ENCODE measurements at places on chromosomes 4 and X.

DNA sequence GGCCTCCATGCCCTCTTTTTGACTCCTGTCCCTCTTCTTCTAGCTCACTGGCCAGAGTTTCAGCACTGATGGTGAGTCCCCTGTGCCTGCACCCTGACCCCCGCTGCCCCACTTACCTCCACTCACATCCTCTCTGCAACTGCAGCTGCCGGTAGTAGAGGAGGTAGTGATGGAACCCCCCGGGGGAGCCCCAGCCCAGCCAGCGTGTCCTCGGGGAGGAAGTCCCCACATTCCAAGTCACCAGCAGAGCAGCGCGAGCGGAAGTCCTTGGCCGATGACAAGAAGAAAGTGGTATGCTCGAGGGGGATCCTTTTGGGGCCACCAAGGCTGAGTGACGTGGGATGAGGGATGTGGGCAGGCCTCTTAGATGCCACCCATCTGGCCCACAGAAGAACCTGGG is 5.8 kb downstream of the ARAF start:
- no peak for DNase-seq

DNA sequence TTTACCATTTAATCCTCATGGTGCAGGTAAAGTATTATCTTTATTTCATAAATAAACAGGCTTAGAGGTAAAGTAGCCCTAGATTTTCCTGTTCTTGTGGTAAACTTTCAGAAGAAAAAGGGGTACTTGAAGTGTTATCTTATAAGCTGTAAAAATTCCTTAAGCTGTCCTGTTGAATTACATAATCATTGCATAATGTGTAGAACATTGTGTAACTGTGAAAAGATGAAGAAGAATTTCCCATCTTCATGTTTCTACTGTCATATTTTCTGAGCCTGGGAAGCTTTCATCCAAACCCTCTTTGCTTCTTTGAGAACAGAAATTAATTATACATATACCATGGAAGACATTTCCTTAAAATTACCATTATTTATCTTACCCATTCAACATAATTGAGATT is 90.5 kb downstream of the ELOVL6 start:
- DNase-seq: no peak

DNA sequence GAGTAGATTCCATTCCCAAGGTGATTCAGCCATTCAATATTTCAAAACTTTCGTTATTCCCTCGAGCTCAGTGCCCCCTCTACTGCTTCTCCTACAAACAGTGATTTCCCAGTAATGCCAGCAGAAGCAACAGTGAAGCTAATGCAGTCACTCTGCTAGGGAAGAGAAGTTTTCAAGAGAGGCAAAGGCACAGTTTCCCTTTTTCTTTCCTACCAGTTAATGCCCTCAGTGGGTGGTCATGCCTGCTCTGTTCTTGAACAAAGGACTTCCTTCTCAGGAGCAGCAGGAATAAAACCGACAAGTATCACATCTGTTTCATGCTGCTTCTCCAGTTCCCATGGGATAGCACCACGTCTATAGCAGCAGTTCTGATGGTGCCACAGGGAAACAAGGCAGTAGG is 317.2 kb downstream of the TENM3 start:
- no peak for DNase-seq

- no peak for DNase-seq
These were observed 2.2 kb upstream of the NKX1-1 start for GRCh38 chr4:1408418-1408817.

DNA sequence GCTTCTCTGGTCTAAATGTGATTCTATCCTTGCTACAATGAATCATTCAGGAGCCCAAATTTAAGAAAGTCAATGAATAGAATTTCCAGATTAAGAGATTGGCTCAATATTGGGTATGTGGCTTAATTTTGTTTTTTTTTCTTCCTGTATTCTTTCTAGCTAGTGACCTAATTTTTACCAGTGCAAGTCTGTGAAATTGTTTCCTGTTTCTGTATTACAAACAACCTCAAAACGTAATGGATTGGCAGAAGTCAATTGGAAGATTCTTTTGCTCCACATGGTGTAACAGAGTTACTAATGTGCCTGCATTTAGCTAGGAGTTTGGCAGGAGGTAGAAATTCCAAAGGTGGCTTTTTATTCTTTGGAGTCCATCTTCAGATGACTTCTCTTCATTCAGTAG is 17.6 kb downstream of the DYNLT3 start:
- no peak for DNase-seq

DNA sequence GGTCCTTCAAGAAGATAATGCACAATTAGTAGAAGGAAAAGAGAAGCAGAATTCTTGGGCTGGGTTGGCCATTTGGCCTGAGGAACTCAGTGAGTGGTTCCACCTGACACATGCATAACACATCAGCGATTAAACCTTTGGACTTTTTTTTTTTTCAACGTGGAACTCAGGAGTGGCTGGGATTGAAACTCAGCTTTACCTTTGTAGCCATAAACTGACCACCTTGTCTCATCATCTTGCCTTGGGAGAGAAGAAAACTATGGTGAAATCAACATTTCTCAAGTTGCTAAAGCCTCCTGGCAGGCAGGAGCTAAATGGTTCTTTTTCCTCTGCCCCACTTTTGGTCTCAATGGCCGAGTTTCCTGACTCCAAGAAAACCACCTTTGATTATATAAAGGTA is 16.3 kb downstream of the PTTG2 start:
- DNase-seq: no peak

GRCh38 chrX:105744291-105744690 is 78.0 kb upstream of the NRK start:
- DNase-seq: no peak

GRCh38 chrX:155435744-155436112 is 22.7 kb downstream of the F8A3 start:
- no peak for DNase-seq

GRCh38 chrX:25012793-25013631 is 2.8 kb downstream of the ARX start:
- no peak for DNase-seq

DNA sequence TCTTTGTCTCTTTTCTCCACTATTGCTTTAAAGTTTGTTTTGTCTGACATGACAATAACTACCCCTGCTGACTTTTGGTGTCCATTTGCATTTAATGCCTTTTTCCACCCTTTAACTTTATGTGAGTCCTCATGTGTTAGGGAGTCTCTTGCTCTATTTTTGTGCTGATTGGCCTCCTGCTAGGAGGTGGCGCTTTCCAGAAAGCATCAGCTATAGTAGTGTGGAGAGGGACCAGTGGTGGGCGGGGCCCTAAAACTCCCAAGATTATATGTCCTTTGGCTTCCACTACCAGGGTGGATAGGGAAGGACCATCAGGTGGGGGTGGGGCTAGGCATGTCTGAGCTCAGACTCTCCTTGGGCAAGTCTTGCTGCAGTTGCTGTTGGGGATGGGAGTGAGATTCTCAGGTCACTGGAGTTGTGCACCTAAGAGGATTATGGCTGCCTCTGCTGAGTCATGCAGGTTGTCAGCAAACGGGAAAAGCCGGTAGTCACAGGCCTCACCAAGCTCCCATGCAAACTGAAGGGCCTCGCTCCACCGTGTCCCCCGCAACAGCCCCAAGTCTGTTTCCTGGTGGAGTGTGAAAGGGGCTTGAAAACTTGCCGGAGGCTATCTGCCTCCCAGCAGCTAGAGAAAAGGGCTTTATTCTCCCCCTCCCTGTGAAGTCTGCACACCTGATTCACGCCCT is 156.3 kb downstream of the CPEB2 start:
- no peak for DNase-seq

DNA sequence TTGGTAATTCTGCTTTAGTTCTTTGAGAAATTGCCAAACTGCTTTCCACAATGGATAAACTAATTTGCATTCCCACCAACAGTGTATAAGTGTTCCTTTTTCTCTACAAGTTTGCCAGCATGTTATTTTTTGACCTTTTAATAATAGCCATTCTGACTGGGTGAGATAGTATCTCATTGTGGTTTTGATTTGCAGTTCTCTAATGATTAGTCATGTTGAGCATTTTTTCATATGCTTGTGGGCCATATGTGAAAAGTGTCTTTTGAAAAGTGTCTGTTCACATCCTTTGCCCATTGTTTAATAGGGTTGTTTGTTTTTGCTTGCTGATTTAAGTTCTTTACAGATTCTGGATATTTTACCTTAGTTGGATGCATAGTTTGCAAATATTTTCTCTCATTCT is 25.9 kb downstream of the ENPEP start:
- DNase-seq: no peak

DNA sequence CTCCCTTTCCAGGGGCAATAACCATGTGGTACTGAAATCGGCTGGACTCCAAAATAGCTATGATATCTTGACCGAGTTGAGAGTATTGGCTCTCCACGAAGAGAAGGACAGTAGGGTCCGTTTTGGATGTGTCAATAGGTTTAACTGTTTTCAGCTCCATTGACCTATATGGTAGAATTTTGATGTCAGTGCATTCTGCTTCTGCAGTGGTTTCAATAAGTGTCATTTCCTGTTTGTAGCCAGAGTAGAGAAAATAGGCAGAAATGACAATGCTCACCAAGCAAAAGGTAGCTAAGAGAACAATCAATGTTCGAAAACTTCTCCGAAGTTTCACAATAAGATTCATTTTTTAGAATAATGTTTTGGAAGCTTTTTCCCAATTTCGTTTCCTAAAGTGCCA is 36.7 kb downstream of the NDST4 start:
- no peak for DNase-seq

DNA sequence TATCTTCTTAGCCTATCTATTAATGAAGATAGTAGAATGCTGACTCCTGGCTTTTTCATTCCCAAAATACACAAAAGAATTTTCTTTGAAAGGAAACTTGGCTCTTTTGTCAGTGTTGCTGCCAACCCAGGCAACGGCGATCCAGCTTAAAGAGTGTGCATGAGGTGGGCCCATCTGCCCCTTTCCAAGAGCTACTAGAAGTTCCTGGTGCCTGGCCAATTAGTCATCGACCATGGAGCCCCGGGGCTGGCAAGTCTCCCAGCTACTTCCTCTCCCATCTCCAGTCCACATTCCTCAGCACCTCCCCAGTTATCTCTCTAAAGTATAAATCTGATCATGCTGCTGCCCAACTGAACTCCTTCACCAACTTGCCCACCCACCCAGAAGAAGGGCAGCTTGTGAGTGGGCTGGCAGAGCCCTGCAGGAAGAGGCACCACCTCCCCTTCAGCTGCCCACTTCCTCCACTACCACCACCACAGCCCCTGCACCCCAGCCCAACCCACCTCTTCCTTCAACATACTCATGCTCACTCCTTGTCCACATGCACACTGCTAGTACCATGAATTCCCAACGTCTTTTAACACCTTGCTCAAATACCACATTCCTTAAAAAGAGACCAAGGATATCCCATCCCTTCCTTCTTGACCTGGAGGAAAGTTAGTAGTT is 158.2 kb upstream of the MAP3K15 start:
- DNase-seq: no peak

GRCh38 chrX:152806035-152806434 is 24.5 kb downstream of the CETN2 start:
- DNase-seq: no peak

GRCh38 chrX:3461397-3462165 is 115.1 kb upstream of the MXRA5 start:
- DNase-seq: no peak

DNA sequence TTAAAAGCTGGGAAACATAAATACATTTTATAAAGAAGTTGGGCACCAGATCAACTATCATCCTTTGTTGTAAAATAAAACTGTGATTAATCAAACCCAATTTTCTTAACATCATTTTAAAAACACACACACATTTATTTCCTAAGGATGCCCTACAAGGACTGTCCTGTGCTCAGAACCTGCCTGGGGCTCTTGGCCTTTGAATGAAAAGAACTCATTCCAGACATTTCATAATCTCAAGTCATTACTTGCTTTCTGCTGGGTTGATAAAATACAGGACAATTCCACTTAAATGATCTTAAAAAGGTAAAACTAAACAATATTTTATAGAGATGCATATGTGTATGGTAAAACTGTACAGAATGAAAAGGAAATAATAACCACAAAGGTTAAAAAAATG is 2.8 kb downstream of the SH3D19 start:
- DNase-seq: no peak

DNA sequence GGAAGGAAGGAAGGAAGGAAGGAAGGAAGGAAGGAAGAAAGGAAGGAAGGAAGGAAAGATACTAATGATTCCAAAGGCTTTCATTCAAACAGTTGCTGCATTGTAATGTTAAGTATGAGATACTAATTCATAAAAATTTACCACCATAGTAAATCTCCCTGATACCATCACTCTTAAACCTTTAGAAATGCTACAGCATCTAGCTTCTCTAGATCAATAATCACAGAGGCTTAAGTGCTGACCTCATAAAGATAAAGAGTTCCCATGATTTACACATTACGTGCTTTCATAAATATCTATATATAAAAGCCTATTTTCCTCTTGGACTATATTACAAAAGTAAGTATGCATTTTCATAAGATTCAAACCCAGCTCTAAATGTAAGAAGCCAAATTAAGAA is 36.4 kb downstream of the F9 start:
- no peak for DNase-seq

DNA sequence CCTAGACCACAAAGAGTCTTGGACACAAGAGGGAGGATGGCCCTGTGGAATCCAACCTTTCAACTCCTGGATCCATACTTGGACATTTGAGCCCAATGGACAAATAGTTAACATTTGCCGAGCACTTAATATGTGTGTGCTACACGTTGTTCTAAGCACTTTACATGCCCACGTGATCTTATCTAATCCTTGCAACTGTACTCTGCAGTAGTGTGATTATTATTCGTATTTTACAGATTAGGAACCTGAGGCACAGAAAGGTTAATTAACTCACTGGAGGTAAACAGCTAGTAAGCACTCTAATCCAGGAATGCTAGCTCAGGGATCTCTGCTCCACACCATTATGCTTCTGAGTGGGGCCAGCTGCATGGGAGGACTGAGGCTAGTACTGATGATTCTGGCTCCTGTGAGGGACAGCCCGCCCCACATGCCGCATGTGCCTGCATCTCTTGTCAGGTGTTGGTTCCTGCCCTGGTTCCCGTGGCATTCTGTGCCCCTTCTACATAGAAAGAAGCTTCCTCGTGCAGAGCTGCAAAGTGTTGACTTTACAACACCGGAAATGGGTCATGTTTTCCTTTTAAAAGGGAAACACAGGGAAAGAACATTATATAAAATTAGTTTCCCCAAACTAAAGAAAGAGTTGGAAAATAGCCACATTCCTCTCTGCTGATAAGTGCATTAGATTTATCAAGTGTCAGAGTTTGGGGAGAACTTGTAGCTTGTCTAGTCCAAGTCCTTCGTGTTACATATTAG is 34.8 kb downstream of the PLAC1 start:
- no peak for DNase-seq

DNA sequence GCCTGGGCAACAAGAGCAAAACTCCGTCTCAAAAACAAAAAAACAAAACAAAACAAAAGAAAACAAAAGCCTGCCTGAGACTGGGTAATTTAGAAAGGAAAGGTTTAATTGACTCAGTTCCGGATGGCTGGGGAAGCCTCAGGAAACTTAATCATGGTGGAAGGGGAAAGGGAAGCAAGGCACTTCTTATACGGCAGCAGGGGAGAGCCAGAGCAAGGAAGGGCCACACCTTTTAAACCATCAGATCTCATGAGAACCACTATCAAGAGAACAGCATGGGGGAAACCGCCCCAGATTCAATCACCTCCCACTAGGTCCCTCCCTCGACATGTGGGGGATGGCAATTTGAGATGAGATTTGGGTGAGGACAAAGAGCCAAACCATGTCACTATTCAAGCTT is 122.2 kb downstream of the UBE2K start:
- DNase-seq: no peak

- DNase-seq: no peak
These were observed 43.8 kb upstream of the SETD7 start for GRCh38 chr4:139599594-139600374.

Data from stimulated activated CD4-positive, alpha-beta T cell treated with anti-CD3 and anti-CD28 coated beads, Interleukin-4, amount 100 ng/mL, for 4 hours (primary cell).